ENCODE measurements at places on chromosomes 2 and 18. TPM values are rescaled to one million over a fixed set of nuclear protein-coding genes. Genes with fewer than 3 reads are reported as not detected.

Gene RRM2
- not detected for total RNA-seq

Gene SETBP1
- total RNA-seq: 24.1 TPM

Gene EFR3B
- total RNA-seq: 4.5 TPM

Gene FOXI3
- not detected for total RNA-seq

Gene NRP2
- total RNA-seq: 86.2 TPM

Gene IAH1
- 54.7 TPM for total RNA-seq

GRCh38 chr2:71157124-71157793 is 26.8 kb downstream of the MPHOSPH10 start:
- peak; percentile 40 for DNase-seq

DNA sequence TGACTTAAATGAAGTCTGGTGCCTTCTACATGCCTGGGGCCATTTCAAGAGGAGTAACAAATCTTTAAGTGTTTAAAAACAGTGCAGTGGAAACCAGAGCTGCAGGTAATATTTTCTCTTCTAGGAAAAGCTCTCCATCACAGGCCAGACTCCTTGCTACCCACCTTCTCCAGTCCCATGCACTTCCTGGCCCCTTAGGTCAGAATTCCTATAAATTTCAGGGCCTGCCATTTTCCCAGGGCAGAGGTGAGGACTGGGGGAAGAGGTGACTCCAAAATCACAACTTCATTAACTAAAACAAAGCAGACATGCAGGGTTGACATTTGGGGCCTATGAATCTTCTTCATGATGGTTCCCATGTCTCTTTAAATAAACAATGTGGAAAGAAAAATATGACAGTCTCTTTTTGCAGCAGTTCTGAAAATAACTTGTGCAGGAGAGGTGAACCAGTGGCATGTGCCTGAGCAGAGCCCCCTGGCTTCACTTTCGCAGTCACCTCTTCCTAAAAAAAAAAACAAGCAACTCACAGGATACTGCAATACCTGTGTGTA is 63.7 kb upstream of the TANC1 start:
- no peak for DNase-seq

DNA sequence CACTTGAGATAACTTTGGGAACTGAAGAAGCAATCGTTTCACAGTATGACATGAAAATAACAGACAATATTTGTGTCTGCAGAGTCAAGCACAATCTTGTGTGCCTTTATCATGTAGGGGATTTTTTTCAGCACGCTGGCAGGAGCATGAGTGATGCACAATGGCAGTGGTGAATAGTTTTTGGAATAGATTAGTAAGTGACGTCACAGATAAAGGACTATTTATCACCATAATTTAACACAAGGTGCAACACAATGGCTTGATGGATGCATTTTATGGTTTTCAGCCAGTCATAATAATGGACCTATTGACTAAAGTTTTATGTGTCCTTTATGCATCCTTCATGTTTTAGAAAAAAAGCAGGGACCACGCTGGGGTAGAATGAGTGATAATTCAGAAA is 559.8 kb upstream of the FANCL start:
- no peak for DNase-seq

GRCh38 chr2:111135910-111136297 is 15.2 kb downstream of the BCL2L11 start:
- peak; percentile 48 for DNase-seq

GRCh38 chr2:33782395-33783230 is 183.5 kb upstream of the FAM98A start:
- DNase-seq: no peak

DNA sequence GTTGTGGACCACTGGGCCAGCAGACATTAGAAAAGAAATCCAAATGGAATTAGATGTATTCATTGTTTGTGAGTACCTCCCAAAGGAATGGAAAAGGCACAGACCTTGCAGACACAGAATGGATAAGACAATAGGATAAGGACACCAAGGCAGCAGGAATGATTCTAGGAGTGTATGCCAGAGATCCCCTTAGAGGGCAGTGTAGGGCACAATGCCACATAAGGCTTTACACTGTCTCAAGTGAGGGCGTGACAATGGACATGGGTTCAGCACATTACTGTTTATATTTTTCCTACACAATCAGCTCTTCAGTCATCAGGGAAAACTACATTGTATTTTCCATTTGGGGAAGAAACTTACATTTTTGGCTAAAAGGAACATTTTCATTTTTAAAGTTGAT is 250.9 kb downstream of the PTH2R start:
- no peak for DNase-seq

GRCh38 chr2:30265052-30266015 is 34.0 kb downstream of the LBH start:
- DNase-seq: no peak

DNA sequence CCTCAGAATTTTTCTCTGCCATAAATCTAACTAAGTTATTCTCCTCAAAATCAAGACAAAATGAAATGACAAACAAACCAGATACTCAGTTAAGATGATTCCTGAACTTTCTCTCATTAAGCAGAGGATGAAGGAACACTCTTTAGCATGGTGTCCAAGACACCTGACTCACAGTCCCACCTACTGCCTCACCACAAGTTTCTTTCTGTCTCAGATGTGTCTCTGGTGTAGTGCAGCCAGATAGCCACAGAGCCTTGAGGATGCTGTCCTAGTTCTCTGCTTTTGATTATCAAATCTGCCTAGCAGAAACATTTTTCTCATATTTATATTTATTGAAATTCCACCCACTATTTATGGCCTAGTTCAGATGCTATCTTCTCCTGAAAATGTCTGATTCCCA is 103.6 kb upstream of the TMEM200C start:
- no peak for DNase-seq

DNA sequence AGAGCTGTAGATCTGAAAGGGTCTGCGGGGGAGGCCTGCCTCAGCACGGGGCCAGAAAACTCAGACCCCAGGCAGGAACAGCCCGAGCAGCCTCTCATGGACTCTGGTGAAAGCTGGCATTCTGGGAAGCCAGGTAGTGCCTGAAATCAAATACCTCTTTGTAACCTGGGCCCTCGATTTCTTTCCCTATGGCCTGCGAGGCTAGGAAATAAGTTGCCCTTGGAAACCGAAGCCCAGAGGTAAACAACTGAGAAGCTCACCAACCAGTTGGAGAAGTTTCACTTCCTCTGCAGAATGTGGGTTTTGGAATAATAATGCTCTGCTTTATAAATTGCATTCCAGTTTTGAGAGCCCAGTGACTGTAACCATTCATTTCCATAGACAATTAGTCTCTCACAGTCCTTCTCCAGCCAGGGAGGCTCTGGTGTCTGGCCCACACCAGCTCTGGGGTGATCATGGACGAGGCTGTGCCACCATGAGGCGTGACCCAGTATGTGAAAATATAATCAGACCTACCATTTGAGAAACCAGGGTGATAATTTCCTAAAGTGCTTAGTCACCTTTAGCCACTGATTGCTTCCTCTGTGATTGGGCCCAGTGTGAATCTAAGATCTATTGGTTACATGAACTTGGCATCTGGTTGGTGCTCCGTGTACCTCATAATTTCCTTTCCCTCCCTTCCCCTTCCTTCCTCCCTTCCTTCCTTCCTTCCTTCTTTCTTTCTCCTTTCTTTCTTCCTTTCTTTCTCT is 133.1 kb upstream of the PELI1 start:
- no peak for DNase-seq

DNA sequence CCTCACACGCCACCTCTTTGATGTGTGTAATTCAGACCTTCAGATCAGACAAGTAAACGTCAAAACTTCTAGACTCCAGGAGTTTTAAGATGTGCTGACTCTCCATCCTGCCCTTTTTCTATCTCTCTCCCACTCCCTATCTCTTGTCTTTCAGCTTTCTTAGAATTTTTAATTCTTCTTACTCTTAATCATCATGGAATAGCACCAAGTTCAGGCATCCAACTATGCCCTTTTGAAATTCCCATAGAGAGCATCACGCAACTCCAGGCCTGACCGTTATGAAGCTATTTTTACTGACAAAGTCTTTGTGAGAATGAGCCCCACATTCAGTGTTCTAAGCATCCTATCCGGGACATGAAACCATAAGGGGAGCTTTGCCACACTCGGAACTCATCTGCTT is 62.6 kb downstream of the CTAGE1 start:
- no peak for DNase-seq

DNA sequence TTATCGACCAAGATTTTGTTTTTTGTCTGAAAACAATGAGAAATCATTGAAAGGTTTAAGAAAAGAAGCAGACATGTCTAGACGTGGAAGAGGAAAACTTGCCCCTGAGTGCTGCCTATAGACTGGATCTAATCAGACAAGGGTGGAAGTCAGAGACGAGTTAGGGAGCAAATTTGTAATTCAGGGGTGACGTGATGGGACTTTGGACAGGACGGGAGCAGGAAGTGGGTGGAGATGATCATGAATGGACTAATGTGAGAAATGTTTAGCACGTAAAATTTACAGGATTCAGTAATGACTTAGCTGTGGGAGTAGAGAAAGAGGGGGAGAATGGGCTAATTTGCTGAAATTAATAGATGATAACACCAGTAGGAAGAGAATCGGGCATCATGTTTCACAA is 117.0 kb upstream of the EPHA4 start:
- DNase-seq: no peak

DNA sequence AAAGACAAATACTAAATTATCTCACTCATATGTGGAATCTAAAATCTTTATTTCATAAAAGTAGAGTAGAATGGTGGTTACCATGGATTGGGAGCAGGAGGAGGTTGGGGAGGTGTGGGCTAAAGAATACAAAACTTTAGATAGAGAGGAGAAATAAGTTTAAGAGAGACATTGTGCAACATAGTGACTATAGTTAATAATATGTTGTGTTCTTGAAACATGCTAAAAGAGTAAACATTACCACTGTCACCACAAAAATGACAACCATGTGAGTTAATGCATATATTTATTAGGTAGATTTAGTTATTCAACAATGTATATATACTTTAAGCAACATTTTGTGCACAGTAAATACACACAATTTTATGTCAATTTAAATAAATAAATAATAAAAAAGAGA is 128.5 kb upstream of the COL3A1 start:
- no peak for DNase-seq

DNA sequence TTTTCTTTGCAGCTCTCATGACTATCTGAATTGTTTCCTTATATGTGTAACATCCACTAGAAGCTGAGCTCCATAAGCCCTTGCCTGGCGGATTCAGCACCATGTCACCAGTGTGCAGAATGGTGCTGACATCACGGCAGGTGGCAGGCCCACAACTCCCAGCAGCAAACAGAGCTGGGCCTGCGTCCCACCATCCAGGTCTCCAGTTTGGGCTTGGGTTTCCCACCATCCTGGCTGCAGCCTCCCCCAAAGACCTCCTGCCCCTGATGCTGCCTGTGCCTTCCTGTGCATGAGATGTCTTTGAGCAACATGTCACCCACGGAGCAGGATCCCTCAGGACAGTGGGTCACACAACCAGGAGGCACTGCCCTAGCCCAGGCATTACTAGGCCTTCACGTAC is 113.1 kb downstream of the TNS1 start:
- no peak for DNase-seq

DNA sequence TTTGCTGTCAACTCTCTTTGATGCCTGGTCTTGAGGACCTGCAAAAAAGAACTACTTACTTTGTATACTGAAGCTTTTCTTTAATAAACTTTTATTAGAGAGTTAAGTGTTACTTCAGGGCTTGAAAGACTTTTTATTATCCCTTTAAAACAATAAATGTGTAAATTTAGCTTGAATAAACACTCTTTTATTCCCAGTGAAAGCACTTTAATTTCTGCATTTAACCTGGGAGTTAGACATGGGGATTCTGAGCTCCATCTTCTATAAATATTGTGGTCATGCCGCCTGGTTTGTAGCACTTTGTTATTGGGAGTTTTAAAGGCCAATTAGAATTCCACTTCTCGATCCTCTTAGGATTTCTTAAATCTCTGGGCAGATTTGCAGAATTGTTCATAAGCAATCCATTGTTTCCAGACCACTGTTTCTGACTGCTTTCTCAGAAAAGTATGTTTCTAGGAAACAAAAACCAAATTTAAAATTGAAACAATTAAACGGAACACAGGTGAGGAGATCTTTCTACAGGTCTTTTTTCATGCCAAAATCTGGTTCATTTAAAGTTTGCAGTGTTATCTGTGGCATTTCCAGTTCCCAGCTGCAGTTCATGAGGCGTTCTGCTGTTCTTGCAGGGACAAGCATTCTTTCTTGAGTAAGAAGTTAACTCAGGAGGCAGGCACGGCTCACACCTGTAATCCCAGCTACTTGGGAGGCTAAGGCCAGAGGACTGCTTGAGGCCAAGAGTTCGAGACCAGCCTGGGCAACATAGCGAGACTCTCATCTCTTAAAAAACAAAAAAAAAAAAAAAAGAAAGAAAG is 18.1 kb upstream of the E2F6 start:
- DNase-seq: no peak

All from ovary (tissue), 10 donors.